Caki2 (cell line): ENCODE measurements at places on chromosomes 7 and 10. TPM values are rescaled to one million over a fixed set of nuclear protein-coding genes. Genes with fewer than 3 reads are reported as not detected.

The NME8 gene
- total RNA-seq: not detected in 2 replicates

The COL28A1 gene
- 0.17 and 0.84 TPM in 2 replicates for total RNA-seq

The FEZF1 gene
- not detected in 2 replicates for total RNA-seq

The CASP2 gene
- 5.6 and 11.9 TPM in 2 replicates for total RNA-seq

The FMC1 gene
- total RNA-seq: 15.9 and 48.3 TPM in 2 replicates

The TCERG1L gene
- total RNA-seq: not detected in 2 replicates

The DNAJC30 gene
- total RNA-seq: 10.7 and 20.2 TPM in 2 replicates

The PPP1R17 gene
- not detected in 2 replicates for total RNA-seq

The ADRA2A gene
- not detected in 2 replicates for total RNA-seq

The NODAL gene
- total RNA-seq: not detected in 2 replicates

The CFAP70 gene
- total RNA-seq: 0.78 and 3.4 TPM in 2 replicates

The SSC4D gene
- total RNA-seq: 1.1 and 11.0 TPM in 2 replicates

The MPLKIP gene
- total RNA-seq: 50.9 and 51.6 TPM in 2 replicates

The C10orf62 gene
- 0.41 TPM in 1 of 2 replicates, not detected in the other for total RNA-seq

The GPRIN2 gene
- 4.3 and 6.3 TPM in 2 replicates for total RNA-seq

The ANKRD2 gene
- 15.6 and 19.4 TPM in 2 replicates for total RNA-seq

The SLC18A3 gene
- not detected in 2 replicates for total RNA-seq

The GDF2 gene
- not detected in 2 replicates for total RNA-seq

The LMOD2 gene
- not detected in 2 replicates for total RNA-seq

The DLG5 gene
- 19.9 and 21.2 TPM in 2 replicates for total RNA-seq

The SLC26A4 gene
- total RNA-seq: 0.88 TPM in 1 of 2 replicates, not detected in the other

The OSBPL3 gene
- total RNA-seq: 6.3 and 30.3 TPM in 2 replicates

The NRP1 gene
- 18.1 and 18.4 TPM in 2 replicates for total RNA-seq

The PROSER2 gene
- 83.5 and 84.9 TPM in 2 replicates for total RNA-seq

The DNAH11 gene
- total RNA-seq: 0.06 and 0.44 TPM in 2 replicates

The SLC13A1 gene
- not detected in 2 replicates for total RNA-seq

The ATRNL1 gene
- total RNA-seq: 124 and 137 TPM in 2 replicates

The EDRF1 gene
- total RNA-seq: 11.0 and 11.6 TPM in 2 replicates
